ENCODE measurements at places on chromosomes 6 and 20.

DNA sequence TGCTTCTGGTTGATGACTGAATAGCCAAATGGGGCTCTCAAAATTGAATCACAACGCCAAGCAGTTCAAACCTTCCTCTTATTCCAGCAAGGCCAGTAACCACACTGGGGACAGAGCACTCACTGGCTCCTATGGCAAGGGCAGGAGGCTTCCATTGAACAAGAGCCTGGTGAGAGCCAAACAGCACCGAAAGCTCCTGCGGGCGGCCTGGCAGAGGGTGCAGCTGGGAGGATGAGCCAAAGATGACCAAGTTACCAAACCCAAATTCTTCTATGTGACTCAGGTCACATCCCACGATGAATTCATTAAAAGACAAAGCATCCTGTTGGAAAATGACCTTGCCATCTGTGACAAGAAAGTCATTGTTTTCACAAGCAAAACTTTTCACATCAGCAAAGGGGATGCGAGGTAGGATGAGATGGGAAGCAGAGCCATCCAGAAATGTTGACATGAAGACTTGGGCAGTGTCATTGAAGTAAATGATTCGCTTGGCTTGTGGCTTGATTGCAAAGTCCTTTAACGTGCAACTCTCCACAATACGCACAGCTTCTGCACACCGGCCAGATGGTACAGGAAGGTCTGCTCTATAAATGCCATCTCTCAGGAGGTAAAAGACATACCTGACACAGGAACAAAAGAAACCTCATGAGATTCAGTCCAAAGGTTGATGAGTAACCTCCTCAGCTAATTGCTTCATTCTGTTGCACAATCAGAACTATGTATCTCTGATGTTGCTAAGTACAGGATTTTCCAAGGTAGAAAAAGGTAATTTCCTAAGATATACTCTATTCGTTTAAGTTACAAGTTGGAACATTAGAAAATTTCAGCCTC lies 36.3 kb downstream of the ROS1 start:
- no peak for DNase-seq

DNA sequence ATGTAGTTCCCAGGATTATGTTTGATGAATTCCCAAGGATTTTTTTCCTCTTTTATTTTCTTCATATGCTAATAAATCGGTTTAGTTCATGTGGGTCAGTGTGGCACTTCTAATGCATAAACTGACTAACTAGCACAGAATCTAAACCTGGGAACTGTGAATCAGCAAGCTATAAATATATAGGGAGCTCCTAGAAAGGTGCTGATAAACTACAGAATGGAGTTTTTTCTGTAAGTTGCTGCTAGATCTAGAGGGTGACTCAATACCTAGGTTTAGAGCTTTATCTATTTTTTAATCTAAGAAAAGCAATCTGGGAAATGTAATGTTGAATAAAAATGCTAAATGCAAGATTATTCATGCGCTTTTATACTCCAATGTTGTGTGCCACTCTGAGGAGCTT lies 118.8 kb upstream of the PTCHD4 start:
- no peak for DNase-seq

DNA sequence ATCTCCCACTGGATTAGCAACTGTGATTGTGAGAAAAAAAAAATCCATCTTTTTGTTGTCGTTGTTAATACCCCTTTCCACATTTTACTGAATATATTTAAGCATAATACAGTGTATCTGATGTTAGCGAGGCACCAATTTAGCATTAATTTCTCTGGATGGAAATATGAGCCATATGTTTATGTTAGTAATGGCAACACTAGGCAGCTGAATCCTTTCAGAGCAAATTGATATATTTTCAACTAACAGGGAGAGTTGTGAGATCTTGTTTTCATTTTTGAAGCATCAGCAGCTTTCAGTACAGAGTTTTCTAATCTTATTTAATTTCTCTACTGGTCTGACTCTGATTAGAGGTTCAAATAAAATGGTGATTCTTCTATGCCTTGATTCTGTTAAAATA lies 84.8 kb upstream of the HDAC2 start:
- DNase-seq = no peak

GRCh38 chr20:10369723-10370090 lies 64.3 kb downstream of the MKKS start:
- peak; percentile 66 for DNase-seq

- DNase-seq = peak; percentile 2
Measured at GRCh38 chr20:48740712-48741111, 87.1 kb downstream of the PREX1 start.

DNA sequence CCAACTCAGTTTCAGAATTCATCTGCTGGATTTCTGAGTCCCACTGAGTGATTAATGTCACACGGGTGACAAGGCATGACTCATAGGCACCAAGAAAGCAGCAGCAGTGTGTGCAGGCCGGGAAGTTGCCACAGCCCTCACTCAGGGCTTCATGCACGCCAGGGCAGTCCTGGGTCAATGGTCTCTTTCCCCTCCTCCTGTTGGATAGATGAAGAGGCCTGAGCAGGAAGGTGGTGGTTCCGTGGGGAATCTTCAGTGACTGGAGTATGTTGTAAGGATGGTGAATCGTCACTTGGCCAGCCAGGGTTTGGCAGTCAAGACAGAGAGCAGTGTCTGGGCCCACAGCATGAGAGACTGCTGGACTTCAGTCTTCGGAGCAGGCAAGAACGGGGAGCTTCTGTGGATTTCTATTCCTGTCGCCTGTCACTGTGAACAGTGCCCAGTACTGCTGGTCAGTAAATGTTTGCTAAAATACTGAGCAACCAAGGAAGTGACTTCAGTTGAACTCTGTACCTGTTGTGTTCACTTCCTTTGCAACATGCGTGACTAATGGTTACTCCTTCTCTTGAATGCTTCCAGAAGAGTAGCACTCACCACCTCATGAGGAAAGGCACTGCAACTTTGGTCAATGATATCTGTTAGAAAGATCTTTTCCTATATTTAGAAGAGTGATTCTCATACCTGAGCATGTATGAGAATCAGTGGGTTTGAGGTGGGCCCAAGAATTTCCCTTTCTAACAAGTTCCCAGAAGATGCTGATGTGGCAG lies 62.0 kb upstream of the CD93 start:
- peak; percentile 89 for DNase-seq

- no peak for DNase-seq
Measured at GRCh38 chr6:136676075-136676474, 116.2 kb downstream of the MAP3K5 start.

DNA sequence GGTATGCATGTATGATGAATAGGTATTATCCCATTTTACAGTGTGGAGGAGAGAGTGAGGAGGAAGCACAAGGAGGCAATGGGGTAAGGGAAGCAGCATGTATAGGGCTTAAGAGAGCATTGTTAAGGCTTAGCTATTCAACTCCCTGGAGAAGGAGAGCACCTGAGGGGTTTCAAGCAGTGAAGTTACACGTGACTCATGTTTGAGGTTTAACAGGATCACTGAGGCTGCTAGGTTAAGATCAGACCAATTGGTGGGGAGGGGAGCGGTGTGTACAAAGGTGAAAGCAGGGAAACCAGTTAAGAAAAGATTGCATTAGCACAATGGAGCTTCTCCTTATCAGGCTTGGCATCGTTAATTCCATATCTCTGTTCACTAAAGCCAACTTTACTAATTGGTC lies 64.4 kb upstream of the NHSL1 start:
- no peak for DNase-seq

GRCh38 chr6:11828262-11828870 lies 49.8 kb upstream of the ADTRP start:
- no peak for DNase-seq

DNA sequence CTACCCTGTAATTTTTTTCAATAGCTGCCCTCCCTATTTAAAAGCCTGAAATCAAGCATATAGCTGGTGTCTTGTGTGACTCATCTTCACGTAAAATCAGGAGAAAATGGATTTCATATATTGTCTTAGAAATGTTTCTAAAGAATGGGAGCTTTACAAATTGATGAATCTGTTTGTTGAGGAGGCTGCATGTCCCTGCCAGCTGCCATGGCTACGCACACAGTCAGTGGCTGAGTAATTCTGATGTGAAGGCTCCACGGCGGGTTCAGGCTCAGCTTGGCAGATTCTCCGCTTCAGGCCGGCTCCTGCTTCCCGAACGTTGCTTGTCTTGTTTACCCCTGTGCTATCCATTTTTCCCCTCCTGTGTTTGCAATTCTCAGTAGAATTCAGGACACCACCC lies 82.8 kb downstream of the CCDC170 start:
- DNase-seq = no peak

GRCh38 chr20:60144404-60144803 lies 186.2 kb downstream of the CDH26 start:
- no peak for DNase-seq

DNA sequence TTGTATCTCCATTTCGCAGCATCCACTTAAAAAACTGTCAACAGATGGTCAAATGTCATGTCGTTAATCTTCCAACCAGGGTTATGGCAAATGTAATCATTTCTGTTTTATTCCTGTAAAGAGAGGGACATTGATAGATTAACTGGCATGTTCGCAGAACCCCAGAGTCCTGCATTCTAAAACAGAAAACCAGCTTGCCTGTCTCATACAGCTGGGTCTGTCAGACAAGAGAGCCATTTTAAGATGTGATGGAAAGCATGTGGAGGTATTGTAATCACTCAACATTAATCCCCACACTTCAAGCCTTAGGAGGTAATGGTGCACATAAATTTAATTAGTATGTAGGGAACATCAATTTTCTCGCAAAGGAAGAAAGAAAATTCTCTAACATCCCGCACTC lies 4.4 kb downstream of the SMLR1 start:
- DNase-seq = no peak

DNA sequence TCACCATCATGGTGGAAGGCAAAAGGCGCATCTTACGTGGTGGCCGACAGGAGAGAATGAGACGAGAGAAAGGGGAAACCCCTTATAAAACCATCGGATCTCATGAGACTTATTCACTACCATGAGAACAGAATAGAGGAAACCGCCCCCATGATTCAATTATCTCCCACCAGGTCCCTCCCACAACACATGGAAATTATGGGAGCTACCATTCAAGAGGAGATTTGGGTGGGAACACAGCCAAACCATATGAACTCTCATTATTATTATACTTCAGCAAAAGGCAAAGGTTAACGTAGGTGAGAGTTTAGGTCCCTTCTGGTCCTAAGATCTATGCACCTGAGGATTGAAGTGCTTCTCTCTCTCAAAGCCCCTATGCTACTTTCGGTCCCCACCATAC lies 2.4 kb upstream of the PFDN4 start:
- DNase-seq = no peak

DNA sequence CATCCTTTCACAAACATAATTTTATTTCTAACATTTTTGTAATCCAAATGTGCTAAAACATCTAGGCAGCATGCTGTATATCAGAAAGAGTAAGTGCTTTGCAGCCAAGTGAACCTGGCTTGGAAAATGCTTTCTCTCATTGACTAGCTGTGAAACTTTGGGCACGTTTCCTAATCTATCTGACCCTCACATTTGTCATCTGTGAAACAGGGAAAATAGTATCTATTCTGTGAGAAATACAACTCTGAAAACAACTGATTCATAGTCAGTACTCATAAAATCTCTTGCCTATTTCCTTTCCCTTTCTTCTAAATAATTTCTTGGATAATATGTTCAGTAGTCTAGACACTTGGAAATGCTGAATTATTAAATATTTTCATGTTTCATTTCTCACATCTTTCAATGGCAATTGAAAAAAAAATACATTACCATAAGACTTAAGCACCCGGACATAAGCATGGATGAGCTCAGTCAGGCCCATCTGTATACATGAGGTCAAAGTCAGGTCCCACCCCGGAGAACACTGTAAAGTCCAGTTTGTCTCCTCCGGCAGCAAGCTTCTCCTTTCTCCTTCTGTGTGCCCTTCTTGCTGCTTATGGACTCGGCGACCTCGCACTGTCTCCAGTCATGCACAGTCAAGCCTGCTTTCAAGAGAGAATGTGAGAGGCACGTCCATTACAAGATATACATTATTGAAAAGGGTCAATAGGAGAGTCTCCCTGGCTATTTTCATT lies 455.0 kb upstream of the SOX4 start:
- no peak for DNase-seq

DNA sequence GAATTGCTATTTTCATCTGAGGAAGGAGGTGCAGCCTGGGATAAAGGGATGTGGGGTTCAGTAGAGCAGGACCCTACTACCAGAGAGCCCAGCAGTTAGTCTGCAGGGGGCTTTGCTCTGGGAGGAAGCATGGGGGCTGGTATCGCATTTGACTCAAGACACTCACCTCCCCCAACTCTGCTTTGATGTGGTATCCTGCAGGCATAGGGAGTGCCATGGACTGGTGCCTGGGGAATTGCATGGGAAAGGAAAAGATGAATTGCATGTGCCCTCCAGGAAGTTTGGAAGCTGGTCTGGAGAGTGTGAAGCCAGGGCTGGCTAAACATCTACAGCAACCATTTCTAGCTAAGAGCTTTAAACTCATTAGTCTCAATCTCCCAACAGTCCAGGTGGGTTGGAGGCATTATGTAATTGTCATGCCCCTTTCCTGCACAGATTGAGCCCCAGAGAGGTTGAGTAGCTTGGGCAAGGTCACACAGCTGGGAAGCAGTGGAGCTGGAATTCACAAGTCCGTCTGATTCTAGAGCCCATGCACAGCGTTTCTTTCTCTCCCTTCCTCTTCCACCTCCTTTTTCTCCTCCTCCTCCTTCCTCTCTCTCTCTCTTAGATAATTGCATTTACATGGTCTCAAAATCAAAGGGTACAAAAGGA lies 26.2 kb upstream of the PNPLA1 start:
- DNase-seq = no peak

DNA sequence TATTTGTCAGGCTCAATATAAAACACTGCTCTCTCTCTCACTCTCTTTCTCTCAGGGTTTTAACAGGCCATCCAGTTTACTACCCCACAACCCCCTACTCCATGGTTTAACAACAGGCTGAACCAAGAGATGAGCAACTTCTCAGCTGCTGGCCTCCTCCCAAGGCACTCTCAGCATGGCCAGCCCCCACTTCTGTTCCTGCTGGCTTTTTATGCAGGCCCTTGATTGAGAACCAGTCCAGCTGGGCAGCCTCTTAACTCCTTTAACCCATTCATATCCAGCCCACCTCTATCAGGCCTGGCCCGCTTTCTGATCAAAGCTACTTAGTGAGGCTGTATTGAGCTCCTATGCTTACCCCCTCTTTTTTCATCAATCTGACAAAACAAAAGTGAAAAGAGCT lies 346.8 kb upstream of the POU3F2 start:
- DNase-seq = no peak

DNA sequence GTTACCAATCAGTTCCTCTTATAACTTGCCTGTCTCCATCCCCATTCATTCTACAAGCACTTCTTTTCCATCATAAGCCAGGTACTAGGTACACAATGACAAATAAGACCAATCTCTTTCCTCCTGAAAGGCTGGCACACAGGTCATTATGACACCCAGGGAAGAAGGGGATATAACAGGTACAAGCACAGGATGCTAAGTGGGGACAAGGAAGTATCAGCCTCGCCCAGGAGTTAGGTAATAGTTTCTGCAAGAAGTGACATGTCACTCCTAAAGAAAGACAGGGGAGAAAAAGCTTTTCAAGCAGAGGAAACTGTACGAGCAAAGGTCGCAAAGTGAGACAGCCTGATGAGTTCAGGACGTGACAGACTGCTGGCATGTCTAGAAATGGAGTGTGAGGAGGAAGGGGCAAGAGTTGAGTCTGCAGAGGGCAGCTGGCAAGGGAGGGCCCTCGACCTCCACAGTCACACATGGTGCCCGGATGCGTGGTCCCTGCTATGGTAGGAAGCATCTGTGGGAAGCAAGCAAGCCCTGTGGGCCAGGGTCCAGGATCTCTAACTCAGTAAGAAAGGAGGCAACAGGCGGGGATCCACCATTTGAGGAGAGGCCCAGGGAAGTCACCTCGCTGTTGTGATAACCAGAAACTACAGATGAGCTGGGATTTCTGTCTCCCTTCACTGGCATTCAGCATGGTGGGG lies 40.4 kb downstream of the GPLD1 start:
- DNase-seq = no peak
